ENCODE measurements at places on chromosomes 5 and 9.

DNA sequence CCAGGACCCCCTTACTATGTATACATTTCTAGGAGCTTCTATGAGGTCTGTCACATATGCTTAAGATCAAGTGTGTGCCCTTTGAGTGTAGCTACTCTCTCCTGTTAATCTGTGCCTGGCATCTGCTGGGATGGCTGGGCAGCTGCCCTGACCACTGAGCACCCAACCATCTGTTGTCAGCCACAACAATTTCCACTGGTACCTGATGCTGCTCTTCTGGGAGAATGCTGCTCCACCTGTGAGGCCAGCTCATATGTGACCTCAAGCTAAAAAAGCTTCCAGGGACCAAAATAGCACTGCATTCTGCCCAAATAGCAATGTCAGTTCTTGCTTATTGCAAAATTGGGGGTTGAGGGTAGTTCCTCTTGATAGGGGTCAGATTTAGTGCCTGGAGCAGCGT lies 595.6 kb downstream of the RAB3C start:
- no peak for DNase-seq

- DNase-seq, result peak; percentile 60
Measured at GRCh38 chr9:69175486-69175885, 1.4 kb downstream of the TJP2 start.

DNA sequence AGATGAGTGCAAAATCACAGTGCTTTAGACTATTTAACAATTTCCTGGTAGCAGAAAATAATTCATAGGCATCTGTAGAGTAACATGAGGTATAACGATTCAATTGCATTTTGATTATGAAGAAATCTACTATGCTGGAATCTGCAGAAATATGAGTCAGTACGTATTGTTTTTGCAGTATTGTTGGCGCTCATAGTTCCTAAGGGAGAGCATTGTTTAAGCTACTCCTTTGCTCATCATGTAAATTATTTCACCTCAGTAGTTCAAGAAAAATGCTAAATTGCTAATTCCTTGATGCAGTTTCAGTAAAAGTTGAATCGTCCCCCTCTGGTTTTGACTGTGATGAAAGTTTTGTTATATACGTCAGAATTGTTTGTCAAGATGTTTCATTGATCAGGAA lies 458.4 kb downstream of the HINT1 start:
- DNase-seq, result peak; percentile 31

GRCh38 chr5:169801781-169802180 lies 164.7 kb downstream of the DOCK2 start:
- no peak for DNase-seq

- DNase-seq, result no peak
Measured at GRCh38 chr5:141050622-141051520, at the start of gene PCDHB1. Gene PCDHB1, plus strand, starts transcription at chr5:141051374. Its CDS starts 97 bp downstream, at chr5:141051471.

DNA sequence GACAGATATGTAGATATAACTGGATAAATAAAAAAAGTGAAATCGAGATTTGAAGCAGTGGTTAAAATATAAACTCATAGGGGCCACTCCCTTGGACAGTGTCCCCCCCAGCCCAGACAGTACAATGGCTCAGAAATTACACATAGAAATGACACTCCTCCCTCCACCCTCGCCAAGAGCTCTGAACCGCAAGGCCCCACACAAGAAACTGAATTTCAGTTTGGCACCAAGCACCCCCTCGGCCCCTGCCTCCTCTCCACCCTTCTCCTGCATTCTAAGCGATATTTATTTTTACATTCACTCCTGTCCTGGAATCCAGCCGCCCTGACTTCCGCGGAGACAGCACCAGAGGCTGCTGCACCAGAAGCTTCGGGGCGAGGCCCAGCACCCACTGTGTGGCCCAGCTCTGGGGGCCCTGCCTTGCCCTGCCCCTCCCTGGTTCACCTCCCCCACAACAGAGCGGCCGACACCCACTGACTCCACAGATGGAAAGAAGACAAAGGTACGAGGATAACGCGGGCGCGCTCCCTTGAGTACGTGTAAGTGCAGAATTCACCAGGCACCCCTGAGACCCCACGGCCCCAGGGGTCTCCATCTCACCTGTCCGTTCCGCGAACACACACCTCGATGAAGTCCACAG lies 11.0 kb downstream of the STC2 start:
- DNase-seq, result no peak

DNA sequence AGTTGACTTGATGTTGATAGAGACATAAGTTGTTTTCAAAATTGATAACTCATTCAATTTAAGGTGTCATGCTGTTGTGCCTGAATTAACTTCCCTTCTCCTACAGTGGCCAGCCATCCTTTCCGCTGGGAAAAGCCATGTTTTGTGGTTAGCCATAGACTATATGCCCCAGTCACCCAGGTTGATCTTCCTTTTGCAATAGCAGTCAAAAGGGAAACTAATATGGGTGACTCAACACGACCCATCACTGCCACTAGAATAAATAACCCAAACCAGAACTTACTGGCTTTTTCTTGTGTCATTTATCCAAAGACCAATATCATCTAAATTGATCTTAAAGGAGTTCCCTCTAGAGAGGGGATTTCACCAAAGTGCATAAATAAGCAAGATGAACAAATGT lies 87.4 kb downstream of the PTCD2 start:
- DNase-seq, result peak; percentile 59

All from fibroblast of skin of right biceps (primary cell).